ENCODE measurements at places on chromosomes 11 and 22.

DNA sequence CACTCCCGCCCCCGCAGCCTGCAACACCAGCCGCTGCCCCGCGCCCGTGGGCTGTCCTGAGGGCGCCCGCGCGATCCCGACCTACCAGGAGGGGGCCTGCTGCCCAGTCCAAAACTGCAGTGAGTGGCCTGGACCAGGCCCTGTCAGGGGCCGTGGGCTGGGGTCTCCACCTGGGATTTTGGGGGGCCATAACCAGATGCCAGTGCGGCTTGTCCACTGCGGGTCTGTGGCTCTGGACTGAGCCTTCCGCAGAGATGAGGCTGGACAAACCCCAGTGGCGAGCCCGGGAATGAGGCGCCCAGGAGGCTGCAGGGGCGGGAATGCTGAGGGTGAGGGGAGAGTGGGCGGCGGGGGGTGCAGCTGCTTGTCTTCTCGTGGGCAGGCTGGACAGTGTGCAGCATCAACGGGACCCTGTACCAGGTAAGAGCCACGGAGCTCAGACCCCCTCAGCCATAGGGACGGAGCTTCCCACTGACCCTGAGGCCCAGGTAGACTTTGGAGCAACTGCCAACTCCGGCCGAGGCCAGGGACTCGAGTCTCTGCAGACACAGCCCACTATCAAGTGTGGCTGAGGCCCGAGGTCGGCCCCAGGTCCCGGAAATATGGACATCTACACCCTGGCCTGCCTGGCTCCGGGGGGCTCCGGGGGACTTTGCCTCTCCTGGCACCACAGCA, 24.8 kb upstream of the MUC5B start:
- no peak for DNase-seq

GRCh38 chr11:23212807-23213206, 352.5 kb upstream of the CCDC179 start:
- no peak for DNase-seq

- DNase-seq, result no peak
These were observed 3.6 kb upstream of the ACR start for GRCh38 chr22:50734343-50734771.

DNA sequence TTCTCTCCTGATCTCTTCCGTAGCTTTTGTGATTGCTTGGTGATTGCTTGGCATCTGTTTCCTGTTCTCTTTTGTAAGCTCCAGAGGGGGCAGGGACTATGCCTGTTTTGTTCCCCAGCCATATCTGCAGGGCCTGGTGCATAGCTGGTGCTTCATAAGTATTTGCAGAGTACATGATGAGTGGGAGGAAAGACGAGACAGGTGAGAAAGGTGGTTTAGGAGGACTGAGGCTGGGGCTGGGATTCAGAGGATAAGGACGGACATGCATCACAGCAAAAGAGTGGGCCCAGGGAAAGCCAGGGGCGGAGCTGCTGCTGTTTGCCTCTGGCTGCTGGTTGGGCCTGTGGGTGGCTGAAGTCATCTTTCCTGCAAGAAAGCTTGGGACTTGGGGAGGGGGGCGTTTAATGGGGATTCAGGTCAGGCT, 62.4 kb downstream of the DSCAML1 start:
- DNase-seq, result no peak

DNA sequence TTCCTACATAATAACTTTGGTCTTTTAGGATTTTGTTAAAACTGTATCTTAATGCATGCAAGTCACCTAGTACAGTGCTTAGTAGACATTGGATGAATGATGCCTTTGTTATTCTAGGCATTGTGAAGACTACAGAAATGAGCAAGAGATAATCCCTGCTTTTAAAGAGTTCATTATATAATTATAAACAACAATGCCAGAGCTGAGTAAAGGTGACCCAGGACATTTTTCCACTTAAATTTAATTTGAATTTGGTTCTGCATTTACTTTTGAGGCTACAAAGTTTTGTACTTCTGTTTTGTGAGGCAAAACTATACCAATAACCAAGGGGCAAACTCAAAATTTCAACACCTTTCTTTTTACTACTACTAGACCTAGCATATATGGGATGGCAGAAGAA, 182.0 kb upstream of the SESN3 start:
- no peak for DNase-seq

GRCh38 chr11:457111-457760, 7.2 kb downstream of the PTDSS2 start:
- DNase-seq, result no peak

- peak; percentile 34 for DNase-seq
These were observed at the start of gene RHOD for GRCh38 chr11:67056267-67057204. Gene RHOD, plus strand, starts transcription at chr11:67056847. Its CDS starts 56 bp downstream, at chr11:67056903.

- peak; percentile 88 for DNase-seq
These were observed 4.5 kb upstream of the BCL9L start for GRCh38 chr11:118930094-118930712.

DNA sequence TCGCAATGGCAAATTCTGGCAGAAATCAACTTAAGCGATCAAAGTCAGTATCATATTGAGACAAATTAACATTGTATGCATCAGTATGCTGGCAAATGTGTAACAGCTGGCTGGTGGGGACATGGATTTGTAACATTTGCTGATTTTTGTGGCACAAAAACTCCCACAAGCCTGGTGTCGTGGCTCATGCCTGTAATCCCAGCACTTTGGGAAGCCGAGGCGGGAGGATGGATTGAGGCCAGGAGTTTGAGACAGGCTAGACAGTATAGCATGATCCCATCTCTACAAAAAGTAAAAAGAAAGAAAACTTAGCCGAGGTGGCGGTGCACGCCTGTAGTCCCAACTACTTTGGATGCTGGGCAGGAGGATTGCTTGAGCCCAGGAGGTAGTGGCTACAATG, 17.6 kb upstream of the HDHD5 start:
- no peak for DNase-seq

- DNase-seq, result no peak
These were observed 1434.7 kb downstream of the BRD1 start for GRCh38 chr22:48393041-48393370.

- DNase-seq, result no peak
These were observed 58.6 kb upstream of the NNMT start for GRCh38 chr11:114237321-114238280.

DNA sequence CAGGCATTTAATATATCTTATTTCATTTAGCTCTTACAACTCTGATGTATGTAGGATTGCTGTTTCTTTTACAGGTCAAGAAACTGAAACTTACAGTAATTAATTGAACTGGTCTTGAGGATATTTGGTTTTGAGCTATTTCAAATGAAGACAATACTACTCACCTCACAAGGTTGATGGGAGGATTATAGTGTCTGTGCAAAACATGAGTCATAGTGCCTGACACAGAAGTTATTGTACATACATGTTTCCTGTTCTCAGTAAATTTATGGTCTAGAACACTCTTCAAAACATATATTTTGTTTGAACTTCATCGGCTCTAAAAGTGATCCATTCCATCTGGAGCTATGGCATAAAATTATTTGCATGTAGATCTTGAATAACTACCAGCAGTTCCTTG, 61.9 kb downstream of the CECR2 start:
- no peak for DNase-seq

- no peak for DNase-seq
These were observed 10.7 kb downstream of the KCNJ5 start for GRCh38 chr11:128901653-128902514.

DNA sequence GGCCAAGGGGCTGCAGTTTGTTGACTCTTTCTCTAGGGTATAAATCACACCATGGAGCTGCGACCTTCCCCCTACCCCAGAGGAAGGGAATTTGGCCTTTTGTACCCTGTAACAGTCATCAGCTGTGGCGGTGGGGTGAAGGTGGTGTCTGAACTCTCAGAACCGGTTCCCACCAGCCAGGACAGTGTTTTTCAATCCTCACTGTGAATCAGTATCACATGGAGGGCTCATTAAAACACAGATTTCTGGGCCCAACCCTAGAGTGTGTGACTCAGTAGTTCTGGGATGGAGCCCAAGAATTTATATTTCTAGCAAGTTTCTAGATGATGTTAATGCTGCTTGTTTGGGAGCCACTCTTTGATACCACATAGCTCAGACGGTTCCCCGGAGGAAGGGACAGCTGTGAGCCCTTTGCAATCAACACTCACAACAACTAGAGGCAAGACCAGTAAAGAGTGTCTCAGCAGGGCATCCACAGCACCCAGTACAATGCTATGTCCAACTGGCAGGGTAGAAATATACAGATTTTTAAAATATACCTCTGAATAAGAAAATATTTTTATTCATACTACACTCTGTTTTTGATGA, 43.9 kb upstream of the FAT3 start:
- DNase-seq, result no peak

DNA sequence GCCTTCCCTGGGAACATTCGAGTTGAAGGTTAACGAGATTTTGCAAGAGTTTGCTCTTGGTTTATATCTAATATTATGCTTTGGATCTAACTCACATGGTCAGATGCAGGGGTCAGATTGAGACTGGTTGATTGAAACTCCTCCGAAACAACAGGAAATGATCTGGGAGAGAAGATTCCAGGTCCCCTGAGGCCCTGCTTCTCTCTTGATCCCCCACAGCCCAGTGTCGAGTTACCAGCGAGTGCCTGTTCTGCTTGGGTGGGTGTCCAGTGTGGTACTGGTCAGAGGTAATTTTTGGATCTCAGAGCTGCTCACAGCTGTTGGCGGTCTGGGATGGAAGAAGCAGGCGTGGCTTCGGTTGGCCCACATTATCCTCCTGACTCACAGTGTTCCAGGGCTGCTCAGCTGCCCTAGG, 9.2 kb downstream of the FBLN1 start:
- no peak for DNase-seq

- DNase-seq, result no peak
These were observed 119.3 kb downstream of the WNT11 start for GRCh38 chr11:76086743-76087635.

GRCh38 chr22:20618488-20618887, 111.1 kb downstream of the MED15 start:
- DNase-seq, result no peak

DNA sequence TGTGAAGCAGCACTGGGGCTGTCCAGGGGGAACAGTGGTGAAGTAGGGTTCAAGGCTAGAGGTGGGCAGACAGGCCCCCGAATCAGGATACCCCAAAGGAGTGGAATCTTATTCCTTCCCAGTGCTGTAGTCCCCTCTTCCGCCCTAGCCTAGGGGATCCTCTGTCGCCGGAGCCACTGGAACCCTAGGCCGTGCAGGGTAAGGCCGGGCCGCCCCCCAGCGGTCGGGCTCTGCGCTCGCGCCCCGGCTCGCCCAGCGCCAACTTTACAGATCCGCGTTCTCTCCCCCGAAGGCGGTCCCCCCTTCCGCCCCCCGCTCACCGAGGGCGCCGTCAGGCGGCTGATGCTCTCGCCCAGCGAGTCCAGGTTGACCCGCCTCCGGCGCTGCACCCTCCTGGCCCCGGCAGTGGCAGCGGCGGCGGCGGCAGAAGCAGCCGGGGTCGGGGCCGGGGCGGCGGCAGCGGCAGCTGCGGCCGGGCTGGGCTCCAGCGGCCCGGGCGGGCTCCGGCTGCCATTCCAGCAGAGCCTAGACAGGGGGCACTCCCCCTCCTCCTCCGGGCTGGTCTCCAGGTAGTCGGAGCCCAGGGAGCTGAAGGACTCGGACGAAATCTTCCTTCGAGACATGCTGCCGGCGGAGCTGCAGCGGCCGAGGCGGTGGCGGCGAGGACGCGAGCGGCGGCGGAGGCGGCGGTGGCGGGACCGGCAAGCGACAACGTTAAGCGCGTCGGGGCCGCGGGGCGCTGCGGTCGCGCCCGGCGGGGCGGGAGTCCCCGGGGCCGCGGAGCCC, 650 bp downstream of the GUCY1A2 start:
- DNase-seq, result no peak

- no peak for DNase-seq
These were observed 108.7 kb downstream of the CTTN start for GRCh38 chr11:70506986-70507385.

DNA sequence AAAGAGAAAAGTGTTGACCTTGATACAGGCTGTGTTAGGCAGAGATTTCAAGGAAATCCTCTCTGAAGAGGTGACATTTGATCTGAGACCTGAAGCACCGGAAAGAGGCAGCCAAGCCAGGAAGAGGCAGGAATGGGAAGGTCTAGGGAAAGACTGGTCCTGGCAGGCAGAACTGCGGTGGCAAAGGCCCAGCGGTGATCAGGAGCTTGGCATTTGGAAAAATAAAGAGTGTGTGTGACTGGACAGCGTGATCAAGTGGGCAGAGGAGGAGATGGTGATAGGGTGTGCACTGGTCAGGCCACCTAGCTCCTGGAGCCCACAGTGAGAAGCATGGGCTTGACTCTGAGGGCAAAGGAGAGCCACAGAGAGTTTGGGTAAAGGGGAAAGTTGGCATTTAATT, 27.2 kb upstream of the GAB4 start:
- no peak for DNase-seq

- no peak for DNase-seq
These were observed 4.2 kb downstream of the CCND1 start for GRCh38 chr11:69644962-69645675.

DNA sequence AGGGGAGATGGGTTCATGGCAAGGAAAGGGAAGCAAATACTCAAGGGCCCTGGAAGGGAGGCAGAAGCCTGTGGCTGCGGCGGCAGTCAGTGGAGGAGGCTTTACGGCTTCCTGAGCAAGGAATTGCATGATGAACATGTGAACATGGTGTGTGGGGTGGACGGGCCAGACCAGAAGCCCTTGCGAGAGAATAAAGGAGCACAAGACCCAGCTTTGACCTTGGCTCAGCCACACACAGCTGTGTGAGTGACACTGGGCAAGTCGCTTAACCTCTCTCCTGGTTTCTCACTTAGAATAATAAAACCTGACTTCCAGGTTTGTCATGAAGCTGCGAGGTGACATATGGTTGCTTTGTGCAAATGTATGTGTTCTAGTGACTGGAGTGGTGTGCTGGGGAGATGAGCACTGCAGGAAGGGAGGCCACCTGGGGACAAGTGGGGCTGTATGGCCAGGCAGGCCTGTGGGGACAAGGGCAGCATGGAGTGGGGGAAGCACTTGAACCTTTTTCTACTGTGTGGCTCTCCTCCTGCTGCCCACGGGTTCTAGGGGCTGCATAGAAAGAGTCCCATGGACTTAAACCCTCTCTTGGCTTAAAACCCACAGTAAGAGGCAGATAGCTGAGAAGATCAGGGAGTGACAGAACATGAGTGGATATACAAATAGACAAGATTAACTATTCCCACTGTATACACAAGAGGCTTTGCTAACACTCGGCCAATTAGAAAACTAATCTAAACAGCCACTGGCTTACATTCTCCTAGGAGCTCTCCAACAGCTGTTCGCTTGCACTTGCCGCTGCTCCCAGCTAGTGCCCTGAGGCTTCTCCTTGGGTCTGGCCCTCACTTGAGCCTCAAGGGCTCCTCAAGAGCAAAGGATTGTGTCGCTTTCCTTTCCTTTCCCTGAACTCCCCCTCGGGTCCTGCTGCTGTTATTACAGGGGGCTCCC, 67.3 kb upstream of the CDON start:
- no peak for DNase-seq

DNA sequence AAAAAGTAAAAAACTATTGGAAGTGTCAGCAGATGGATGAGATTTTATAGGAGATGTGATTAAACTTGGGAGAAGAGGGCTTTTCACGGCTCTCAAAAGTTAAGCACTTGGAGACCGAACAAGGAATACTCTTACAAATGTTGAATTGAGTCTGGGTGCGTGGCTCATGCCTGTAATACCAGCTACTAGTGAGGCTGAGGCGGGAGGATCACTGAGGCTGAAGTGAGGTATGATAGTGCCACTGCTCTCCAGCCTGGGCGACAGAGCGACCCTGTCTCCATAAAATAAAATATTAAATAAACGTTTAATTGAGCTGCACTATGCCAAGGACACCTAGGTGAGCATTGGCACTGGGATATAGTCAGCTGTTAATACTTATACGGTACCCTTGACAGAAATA, 1.9 kb downstream of the CEP57 start:
- no peak for DNase-seq

GRCh38 chr11:121008551-121008950, 15.4 kb upstream of the TBCEL start:
- no peak for DNase-seq

Measured in activated CD4-positive, alpha-beta T cell treated with anti-CD3 and anti-CD28 coated beads, Interleukin-2, amount 50 U/mL, for 1 hour (primary cell).